ENCODE measurements at places on chromosomes 5 and 9.

DNA sequence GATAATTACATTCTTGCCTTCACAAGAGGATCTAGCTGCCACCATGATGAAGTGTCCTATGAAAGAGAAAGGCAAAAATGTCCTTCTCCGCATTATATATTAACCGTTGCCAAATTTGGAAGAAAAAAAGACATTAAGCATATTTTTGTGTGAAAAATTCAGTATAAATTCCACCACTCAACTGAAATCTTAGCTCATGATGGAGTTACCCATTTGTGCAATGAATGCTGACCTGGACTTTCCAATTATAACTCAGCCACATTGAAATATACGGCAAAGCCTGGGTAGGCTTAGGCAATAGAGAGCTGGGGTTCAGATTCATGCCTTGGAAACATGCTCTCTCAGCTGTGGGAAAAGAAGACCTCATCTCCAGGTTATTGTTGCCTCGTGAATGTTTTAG is 71.3 kb upstream of the VCAN start:
- DNase-seq = no peak

GRCh38 chr5:17748201-17748600 is 113.9 kb downstream of the TAF11L14 start:
- DNase-seq = no peak

DNA sequence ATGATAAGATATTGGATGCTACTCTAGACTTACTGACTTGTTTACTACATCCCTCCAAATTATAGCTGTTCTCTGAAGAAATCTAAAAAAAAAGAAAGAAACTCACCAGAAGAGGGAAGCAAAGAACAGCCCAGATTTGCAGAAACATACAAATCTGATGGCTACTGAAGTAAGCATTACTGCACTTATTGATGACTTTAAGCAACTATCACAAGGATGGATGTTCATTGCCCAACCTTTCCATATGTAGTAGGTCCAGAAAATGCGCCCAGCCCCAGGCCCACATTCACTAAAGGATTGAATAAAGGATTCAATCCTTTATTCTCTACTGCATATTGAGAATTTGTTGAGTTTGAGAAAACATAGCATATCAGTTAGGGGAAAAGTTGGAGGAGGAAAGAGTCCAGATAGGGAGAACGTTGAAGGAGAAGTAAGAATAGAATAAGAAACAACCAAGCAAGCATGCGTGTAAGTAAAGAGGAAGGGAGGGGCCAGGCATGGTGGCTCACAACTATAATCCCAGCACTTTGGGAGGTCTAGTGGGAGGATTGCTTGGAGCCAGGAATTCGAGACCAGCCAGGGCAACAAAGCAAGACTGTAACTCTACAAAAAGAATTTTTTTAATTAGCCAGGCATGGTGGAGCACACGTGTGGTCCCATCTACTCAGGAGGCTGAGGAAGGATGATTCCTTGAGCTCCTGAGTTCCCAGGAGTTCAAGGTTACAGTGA is 33.8 kb upstream of the DTWD2 start:
- DNase-seq = no peak

- DNase-seq = no peak
Measured at GRCh38 chr9:108322326-108323098, 533.3 kb downstream of the ACTL7B start.

GRCh38 chr9:34570809-34571480 is 18.6 kb downstream of the CNTFR start:
- no peak for DNase-seq

DNA sequence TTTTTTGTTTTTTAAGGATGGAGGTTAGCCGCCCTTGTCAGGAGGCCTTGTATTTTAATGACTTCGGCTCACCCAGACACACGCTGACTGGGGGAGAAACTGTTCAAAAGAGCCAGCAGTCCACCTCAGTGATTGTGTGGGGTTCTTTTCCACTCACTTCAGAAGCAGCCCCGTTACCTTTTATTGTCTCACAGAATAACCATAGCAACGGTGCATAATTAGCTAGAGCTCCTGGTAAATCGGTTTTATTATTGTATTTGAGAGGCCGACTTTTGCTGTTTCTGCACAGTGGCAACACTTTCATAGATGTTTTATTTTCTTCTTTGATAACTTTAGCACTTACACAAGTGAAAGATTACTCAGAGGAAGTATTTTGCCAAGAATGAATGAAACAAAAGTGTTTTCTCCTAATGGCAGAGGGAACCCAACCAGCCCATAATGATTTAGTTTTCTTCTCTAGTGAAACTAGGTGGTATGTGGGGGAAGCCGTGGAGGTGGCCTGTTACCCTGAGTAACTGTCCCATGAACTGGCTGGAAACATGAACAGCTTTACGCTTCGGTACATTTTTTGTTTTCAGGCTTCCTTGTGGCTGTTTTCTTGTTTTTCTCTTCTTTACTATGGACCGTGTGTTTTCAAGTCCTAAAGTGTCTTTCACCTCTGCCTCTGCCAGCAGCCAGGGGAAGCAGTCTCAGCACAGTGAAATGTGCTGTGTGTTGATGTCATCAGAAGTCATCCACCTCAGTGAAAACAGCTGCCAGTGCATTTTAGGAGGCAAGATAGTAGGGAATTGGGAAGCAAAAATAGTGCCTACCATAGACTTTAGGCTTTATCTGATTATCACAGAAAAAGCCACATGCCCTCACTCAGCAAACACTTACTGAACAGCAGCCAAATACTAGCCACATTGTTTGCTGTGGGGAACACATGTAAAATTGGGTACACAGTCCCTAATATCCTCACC is 414.7 kb downstream of the KDM4C start:
- no peak for DNase-seq

DNA sequence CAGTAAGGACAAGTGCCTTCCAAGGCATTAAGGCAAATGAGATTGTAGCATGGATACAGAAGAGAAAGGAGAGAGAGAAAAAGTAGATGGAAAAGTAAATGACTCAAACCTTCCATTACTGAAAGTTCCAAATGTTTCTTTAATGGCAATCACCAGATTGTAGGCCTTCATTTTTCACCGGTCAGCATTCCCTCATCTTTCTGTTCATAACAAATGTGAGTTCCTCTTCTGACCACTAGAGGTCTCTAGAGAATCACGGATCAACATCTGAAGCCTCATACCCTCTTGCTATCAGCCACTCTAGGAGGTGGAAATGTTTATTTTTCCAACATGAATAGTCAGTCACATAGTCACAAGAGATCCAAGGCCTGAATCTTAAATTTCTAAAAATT is 73.6 kb upstream of the RPS23 start:
- DNase-seq = no peak

DNA sequence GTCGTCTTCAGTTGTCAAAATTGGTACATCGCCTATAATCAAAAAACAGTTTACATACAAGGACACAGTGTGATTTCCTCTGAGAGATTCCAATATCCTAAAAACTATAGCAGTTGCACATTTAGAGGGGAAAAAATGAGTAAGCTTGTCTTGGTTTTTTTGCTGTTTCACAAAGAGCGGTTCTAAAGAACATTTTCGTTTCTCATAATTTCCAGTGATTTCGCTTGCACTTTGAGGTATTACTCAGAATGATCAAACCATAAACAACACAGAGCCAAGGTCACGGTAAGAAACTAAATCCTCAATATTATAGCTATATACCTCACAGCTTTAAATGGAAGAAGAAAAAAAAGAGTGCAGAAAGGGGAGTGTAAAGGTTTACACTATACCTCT is 861 bp downstream of the MTX3 start:
- no peak for DNase-seq

DNA sequence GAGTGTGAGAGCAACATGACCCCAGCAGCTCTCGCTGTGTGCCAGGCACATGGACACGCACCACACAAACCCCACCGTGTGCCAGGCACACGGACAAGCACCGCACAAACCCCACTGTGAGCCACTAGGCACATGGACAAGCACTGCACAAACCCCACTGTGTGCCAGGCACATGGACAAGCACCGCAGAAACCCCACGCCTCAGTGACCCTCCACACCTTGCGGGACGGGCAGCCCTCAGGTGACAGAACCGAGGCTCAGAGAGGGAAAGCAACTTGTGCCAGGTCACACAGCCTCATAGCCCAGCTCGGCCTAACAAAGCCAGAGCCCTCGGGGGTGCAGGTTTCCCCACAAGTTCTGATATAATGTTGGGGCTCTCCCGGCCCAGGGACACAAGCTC is 2.0 kb upstream of the GPSM1 start:
- DNase-seq = no peak

DNA sequence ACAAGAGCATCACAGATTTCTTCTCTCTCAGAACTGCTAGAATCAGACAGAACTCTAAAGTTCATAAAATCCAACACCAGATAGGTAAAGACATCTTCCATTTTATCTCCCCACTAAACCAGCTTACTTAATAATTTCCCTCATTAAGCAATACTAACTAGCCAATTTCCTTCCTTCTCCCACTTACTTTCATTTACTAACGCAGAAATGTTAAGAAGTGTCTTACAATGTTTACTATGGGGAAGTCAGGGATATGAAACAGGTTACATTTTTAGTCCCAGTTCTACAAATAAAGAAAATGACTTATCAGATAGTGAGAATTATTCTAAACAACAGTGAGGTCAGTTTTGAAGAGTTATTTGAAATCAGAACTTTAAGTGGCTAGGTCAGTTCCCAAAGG is 236.5 kb downstream of the FBXL17 start:
- DNase-seq = no peak

- DNase-seq = no peak
Measured at GRCh38 chr9:71607461-71607881, 160.8 kb downstream of the CEMIP2 start.

GRCh38 chr9:89071591-89071990 is 80.3 kb downstream of the S1PR3 start:
- no peak for DNase-seq

- no peak for DNase-seq
Measured at GRCh38 chr9:130414910-130415746, 29.6 kb upstream of the ASS1 start.

DNA sequence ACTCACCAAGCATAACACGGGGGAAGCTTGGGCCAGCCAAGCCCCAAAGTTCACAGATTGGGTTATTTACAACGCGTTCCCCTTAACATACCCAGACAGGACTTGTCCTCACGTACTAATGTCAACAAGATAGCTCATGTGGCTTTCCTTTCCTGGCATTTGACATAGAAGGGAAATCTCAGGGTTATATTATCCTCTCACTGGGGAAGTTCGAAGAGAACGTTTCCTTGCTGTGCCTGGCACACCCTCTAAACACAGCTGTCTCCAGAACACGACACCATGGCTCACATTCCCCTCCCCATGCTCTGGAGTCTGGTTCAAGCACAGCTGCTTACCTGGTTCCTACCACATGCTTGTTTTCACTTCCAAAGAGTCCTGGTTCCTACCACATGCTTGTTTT is 46.8 kb upstream of the OTULINL start:
- DNase-seq = no peak

GRCh38 chr5:14397717-14398116 is 183.9 kb upstream of the OTULINL start:
- DNase-seq = no peak

- DNase-seq = peak; percentile 37
Measured at GRCh38 chr9:113219969-113220368, 1.1 kb downstream of the FKBP15 start.

- peak; percentile 64 for DNase-seq
Measured at GRCh38 chr9:136791516-136792276, 552 bp downstream of the TMEM141 start.

GRCh38 chr5:76755779-76756637 is 40.1 kb downstream of the F2R start:
- DNase-seq = no peak

DNA sequence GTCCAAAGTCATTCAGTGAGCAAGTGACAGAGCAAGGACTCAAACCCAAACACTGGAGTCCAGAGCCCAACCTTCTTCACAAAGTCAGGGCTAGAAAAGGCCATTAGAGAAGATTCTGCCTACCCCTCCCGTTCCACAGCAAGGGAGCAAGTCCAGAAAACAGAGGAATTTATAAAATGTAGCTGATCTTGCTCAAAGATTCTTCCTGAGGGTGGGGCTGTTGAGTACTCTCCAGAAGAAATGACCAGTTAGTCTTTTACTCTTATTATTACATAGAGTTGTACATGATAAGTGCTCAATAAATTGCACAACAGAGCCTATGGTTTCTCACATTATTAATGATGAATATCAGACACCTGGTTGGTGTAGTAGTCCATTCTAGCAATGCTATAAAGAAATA is 39.3 kb upstream of the HMHB1 start:
- no peak for DNase-seq

DNA sequence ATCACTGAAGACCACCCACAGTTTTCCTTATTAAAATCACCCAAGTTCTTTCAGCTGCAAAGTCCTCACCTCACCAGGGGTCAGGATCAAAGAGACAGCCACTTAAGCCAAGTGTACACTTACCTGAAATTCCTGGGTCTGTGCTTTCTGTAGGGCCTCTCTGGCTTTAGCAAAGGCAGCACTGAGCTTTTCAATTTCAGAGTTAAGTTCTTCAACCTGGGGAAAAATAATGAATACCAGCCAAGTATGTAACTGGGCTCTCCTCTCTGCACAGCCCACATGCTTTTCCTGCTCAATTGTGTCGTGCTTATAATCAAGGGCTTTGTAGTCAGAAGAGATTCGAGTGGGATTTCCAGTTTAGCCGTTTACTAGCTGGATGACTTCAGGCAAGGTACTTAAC is 55.1 kb downstream of the CDK5RAP2 start:
- DNase-seq = no peak

DNA sequence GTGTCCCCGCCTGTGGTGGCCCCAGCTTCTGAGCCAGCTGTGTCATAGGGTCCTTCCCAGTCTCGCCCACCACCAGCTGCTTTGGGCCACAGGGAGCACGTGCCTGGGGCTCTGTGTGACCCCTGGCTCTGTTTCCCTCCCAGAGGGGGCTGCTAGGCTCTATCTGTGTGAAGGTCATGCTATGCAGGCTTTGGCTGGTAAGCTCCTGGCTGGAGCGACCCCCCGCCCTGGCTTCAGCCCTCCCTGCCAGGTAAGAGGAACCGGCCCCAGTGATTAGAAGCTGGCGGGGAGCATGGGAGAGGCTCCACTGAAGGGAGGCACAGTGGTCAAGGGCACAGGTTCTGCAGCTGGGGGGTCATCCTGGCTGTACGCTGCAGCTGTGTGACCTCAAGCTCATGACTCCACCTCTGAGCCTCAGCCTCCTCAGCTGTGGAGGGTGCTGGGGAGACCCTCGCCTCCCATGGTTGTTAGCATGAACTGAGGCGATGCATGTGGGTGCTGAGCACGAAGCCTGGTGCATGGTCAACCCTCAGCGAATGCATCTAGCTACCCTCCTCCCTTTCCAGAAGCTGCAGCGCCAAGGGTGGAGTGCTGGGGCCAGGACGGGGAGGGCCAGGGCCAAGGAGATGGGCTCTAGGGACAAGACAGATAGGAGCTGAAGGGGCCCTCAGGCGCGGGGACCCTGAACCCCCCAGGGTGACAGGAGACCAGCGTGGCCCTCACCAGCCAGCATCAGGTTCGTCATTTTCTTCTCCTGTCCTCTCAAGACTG is 163.8 kb upstream of the MVB12B start:
- no peak for DNase-seq

GRCh38 chr5:158451993-158452672 is 593.2 kb upstream of the CLINT1 start:
- DNase-seq = no peak

Data from stimulated activated CD4-positive, alpha-beta T cell treated with anti-CD3 and anti-CD28 coated beads, Interleukin-1b, Interleukin-23, amount 100 ng/mL, for 48 hours (primary cell).